Cardiac fibroblast (primary cell): ENCODE measurements at places on chromosomes 16 and 17.

DNA sequence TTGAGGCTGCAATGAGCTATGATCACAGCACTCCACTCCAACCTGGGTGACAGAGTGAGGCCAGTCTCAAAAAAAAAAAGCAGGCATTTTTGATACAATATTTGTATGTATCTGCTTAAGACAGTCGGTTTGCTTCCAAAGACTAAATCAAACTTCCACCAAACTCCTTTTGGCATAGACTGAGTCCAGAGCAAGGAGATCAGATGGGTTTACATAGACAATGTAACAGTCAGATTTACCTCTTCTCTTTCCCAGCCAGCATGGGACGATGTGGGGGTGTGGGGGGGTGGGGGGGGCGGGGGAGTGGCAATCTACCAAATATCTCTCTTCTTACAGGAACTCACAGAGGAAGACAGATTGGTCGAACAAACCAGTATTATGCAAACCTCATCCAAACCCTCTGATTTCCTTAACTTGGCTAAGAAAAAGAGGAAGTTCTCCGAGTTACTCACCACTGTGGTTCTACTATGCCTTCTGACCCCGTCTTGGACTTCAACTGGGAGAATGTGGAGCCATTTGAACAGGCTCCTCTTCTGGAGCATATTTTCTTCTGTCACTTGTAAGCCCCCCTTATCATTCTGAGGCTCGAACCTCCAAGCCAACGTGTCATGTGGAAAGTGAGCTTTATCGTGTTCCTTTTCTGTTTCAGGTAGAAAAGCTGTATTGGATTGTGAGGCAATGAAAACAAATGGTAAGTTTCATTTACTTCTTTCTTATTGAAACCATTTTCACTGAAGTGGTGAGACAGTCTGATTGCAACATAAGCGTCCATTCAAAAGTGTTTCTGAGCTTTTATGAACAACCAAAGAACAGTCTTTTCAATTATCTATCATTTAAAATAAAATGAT is at the start of gene MILR1:
MILR1 (plus strand) TSS at position 451 of the 848 bp plus-strand sequence; CDS start at position 505, 54 bp downstream.
- peak; percentile 96 for DNase-seq

GRCh38 chr17:19357761-19358160 is 4.8 kb downstream of the B9D1 start:
- DNase-seq = no peak

GRCh38 chr16:83389751-83390150 is 418.0 kb upstream of the HSBP1 start:
- DNase-seq = no peak

GRCh38 chr16:9007177-9007794 is 43.6 kb upstream of the USP7 start:
- DNase-seq = peak; percentile 18

DNA sequence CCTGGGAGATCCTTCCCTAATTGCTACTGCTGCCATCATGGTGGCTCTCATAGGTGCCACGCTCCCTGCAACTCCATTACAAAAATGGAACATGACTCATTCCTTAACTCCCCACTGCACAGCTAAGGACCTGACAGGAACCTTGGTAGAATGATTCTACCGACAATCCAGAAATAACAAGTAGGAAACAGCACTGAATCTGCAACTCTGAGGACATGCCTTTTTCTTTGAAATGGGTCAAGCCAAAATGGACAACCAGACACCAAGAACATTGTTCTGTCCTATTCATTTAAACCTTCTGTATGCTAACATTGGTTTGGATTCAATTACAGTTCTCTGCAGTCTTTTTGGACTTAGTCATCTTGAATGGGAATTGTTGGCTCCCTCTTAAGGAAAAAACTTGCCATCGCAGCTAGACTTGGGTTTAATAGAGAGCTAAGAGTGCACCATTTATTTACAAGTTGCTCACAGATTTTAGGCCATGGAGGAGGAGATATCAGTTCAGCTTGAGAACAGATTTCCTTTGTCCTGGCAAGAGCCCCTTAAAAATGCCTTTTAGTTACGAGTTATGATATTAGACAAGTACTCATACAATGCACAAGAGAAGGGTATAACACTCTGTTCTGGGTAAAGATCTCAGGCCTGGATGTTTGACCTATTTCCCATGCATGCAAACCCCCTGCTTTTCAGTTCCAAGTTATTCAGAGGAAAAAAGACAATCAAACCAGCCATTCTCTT is 20.9 kb upstream of the NSRP1 start:
- peak; percentile 89 for DNase-seq

DNA sequence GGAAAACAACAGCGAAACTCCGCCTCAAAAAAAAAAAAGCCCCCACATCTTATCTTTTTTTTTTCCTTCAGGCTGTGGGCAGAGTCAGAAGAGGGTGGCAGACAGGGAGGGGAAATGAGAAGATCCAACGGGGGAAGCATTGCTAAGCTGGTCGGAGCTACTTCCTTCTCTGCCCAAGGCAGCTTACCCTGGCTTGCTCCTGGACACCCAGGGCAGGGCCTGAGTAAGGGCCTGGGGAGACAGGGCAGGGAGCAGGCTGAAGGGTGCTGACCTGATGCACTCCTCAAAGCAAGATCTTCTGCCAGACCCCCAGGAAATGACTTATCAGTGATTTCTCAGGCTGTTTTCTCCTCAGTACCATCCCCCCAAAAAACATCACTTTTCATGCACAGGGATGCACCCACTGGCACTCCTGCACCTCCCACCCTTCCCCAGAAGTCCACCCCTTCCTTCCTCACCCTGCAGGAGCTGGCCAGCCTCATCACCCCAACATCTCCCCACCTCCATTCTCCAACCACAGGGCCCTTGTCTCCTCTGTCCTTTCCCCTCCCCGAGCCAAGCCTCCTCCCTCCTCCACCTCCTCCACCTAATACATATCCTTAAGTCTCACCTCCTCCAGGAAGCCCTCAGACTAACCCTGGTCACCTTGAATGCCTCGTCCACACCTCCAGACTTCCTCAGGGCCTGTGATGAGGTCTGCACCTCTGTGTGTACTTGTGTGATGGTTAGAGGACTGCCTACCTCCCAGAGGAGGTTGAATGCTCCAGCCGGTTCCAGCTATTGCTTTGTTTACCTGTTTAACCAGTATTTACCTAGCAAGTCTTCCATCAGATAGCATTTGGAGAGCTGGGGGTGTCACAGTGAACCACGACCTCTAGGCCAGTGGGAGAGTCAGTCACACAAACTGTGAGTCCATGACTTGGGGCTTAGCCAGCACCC is 1.2 kb upstream of the HBA1 start:
- no peak for DNase-seq

GRCh38 chr16:9060225-9060624 is 31.2 kb upstream of the HAPSTR1 start:
- no peak for DNase-seq

DNA sequence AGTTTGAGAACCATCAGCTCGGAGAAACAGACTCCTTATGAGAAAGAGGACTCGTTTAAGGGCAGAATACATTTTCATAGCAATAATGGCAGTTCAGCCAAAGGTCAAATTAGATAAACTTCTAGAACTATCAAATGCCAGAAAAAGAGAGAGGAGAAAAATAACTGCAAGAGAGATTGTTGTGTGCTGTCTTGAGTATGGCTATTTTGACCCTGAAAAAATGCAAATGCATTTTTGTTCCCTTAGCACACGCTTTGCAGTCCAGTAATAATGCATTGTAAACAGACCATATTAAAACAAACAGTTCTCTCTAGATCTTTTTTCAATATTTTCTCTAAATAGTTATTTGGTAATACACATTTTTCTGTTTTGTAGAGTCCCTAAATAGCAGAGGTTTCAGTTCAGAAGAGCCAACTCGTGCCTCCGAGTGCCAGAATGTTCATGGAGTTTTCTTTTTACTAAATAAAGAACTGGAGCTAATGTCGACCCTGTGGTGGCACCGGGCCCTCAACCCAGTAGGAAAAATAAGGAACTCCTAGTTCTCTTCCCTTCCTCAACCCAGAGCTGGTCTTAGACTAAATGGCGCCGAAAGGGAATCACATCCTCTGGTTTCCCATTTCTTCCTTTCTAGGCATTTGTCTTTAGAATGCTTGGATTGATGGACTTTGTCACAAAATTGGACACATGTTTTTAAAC is 298.0 kb downstream of the MAP2K4 start:
- no peak for DNase-seq
